Mammary epithelial cell (primary cell): ENCODE measurements at places on chromosomes 6 and 20.

GRCh38 chr6:22513667-22514066 lies 55.7 kb upstream of the HDGFL1 start:
- no peak for DNase-seq

DNA sequence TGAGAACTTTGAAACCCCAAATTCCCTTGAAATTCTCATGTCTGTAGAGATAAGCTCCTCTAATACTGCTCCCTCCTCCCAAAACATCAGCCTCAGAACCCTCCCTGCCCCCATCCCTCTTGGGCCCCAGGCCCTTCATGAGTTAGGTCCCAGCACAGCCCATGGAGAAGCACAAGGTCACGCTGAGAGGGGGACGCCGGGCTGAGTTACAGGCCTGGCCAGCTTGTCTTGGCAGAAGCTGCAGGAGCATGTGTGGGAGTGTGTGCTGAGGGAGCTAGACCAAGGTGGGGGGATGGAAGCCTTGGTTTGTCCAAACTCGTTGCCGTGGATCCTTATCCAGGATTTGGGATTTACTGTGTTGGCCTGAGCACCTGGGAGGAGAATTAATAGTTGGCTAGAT lies 8.5 kb upstream of the PTCRA start:
- no peak for DNase-seq

DNA sequence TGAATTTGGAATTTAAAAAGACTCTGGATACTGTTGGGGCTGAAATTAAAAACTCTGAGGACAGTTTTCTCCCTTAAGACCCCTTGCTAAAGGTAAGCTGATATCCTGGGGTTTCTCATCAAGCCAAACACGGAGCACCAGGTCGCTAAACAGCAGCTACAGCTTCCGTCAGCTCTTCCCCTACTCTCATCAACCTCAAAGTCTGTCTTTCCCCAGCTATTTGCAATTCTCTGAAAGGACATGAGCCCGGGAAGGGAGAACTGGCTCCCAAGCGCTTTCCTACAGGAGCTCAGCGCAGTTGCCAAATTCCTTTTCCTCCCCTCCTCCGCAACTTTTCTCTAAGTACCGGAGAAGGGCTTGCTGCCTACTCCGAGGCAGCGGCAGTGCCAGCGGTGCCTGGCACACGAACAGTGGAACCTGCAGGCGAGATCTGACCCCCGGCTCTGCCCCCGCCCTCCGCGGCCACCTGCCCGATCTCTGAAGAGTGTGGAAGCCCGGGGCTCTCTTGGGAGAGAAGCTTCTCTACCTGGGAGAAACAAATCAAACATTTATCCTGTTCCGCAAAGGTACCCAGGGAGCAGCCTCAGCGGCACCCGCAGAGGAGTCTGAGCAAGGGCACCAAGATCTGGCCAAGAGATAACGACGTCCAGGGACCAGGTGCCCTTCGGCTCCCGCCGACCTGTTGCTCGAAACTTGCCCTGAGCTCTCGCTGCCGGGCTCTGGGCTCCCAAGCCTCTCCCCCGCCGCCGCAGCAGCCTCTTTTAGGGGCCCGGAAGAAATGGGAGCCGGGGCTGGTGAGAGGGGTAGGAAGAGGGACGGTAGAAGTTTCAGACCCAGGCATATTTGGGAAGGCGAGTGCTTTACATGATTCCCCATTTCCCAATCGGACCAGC lies 2.2 kb downstream of the CBLN4 start:
- no peak for DNase-seq

GRCh38 chr6:3748208-3749066 lies 3.1 kb downstream of the PXDC1 start:
- DNase-seq = peak; percentile 65

DNA sequence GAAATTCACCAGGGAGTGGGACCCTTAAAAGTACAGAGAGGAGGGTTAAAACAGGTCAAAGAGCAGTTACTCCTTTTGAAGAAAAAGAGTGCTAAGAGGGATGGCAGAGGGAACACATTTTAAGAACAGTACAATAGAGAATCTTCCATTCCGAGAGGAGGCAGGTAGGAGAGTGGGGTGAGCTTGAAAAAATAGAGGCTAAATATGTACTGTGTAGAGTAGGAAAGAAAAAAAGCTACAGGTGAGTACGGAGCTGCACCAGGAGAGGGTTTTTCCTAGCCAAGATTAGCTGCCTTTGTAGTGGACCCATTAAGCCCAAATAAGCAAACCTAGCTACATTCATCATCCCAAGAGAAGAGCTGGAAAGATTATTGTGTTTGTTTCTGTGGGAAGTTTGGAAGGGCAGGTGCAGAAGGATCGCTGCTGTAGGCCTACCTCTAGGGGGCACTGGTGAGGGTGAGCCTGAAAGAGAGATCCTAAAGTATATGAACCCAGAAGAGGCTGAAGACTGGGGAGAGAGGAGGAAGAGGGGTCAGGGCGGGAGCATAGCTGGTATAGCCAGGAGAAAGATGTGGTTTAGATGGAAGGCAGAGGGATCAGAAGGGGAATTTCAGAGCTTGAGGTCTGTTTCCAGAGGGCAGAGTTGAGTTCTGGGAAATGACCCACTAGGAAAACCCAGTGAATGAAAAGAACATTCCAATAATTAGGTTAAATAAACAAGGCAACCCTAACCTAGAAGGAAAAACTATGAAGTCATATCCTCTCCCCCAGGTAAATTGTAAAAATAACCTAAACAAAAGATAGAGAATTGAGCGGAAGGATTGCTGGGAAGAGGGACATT lies 50.2 kb upstream of the HINT3 start:
- DNase-seq = no peak

- peak; percentile 22 for DNase-seq
Measured at GRCh38 chr6:144543006-144543871, 258.1 kb downstream of the UTRN start.
